Erythroblast (primary cell): ENCODE measurements at places on chromosomes 12 and 14.

- DNase-seq: no peak
Observed at GRCh38 chr12:19529951-19530636, 90.8 kb downstream of the AEBP2 start.

DNA sequence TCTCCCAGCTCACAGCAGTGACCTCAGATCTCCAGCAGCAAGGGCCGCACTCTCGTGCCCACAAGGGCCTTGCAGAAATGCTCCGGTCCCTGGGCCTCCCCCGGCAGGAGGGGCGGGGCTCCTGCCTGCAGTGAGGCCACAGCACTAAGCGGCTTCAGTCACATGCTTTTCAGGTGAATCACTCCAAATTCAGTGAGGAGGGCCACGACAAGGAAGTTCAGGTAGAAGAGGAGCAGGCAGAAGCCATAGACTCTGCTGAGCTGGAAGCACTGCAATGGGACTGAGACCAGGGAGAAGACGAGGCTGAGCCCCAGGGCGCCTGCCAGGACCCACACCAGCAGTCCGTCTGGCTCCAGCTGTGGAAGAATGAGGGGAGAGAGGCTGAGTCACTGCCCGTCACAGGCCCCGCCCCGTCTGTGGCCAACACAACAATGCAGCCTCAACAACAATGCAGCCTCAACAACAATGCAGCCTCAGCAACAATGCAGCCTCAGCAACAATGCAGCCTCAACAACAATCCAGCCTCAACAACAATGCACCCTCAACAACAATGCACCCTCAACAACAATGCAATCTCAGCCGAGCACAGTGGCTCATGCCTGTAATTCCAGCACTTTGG lies 35.2 kb downstream of the SLC8B1 start:
- peak; percentile 25 for DNase-seq

- no peak for DNase-seq
Observed at GRCh38 chr12:104469066-104469465, 12.3 kb downstream of the CHST11 start.

- DNase-seq: no peak
Observed at GRCh38 chr12:101474248-101474647, 888 bp upstream of the SPIC start.

DNA sequence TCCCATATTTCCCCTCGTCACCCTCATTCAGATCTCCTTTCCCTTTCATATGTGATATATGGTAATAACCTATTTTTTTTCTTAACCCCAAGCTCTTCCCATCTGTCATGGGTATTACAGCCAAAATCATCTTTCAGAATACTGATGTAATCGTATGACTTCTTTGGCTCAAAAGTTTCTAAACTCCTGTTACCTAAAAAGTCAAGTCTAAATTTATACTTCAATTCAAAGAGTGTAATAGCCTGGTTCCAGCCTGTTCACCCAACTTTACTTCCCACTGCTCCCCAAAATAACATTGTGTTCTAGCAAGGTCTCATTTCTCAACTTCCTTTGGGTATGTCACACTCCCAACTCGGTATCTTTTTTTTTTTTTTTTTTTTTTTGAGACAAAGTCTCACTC lies 48.5 kb downstream of the TBK1 start:
- DNase-seq: no peak

- no peak for DNase-seq
Observed at GRCh38 chr14:59582161-59582560, 5.5 kb upstream of the CCDC175 start.

- no peak for DNase-seq
Observed at GRCh38 chr14:69408331-69408960, 10.0 kb downstream of the SLC39A9 start.

GRCh38 chr12:125065919-125066570 lies 810 bp downstream of the AACS start:
- peak; percentile 23 for DNase-seq

GRCh38 chr14:54866588-54866987 lies 36.0 kb downstream of the GCH1 start:
- no peak for DNase-seq

- DNase-seq: no peak
Observed at GRCh38 chr14:31994391-31995033, 82.6 kb upstream of the ARHGAP5 start.

GRCh38 chr14:88188745-88189416 lies 134.2 kb downstream of the KCNK10 start:
- DNase-seq: no peak

DNA sequence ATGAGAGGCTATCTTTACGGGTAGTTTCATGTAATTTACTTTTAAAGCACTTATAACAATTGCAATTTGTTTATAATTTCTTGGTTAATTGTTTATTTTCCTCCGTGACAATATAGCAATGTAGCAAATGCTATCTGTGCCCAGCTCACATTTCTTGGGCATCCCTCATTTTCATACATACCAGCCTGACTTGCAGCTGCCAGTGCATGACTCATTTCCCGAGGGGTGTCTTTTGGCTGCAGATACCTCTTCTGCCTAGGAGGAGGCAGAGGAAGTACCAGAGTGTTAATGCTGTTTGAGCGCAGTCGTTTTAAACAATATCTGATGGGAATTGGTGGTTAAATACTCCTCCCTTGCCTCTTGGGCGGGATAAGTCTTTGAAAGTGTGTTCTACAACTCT lies 104.2 kb upstream of the ABCD2 start:
- DNase-seq: no peak

- no peak for DNase-seq
Observed at GRCh38 chr12:29081101-29081500, 68.0 kb upstream of the FAR2 start.

- no peak for DNase-seq
Observed at GRCh38 chr12:92551853-92552397, 150.9 kb upstream of the PLEKHG7 start.

DNA sequence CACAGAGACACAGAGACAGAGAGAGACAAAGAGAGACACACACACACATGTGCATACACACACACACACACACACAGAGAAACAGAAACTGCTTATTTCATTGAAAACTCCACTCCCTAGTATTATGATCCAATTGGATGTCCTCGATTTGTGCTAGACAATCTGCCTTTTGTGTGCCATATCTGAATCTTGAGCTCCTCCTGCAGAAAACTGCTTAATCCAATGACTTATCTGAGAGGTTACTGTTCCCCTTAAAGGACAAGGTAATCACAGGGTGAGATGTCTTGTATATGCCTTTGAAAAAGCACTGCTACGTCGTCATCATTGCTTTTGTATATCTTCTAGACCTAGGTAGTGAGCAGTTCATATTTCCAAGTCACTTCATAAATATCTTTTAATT lies 371.5 kb downstream of the LRIG3 start:
- DNase-seq: no peak

GRCh38 chr12:109567296-109567695 lies 6.0 kb downstream of the MMAB start:
- DNase-seq: no peak

DNA sequence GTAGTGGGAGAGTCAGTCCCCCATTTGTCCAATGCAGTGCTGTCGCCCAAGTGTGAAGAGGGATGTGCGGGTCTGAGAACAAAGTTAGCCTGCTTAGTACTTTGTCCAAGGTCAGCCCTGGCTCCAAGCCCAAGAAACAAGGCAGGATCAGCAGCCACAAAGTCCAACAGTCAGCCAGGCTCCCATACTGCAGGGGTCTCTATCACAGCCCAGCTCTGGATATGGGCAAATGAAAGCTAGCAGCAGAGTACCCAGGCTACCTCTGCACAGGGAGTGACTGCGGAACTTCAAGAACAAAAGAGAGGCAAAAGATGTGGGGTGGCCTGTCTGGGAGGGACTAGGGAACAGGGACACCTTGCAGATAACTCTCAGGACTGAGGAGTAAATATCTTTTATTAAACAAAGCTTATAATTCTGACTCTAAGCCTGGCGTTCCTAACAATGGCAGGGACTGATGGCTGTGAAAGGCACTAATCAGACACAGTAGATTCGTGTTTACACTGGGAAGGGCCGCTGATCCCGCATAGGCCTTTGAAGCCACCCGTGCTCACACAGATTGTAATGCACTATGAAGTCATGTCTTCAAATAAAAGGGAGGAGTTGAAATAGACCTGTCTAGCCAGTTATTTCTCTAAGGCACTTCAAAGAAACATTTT lies 91.0 kb upstream of the EEA1 start:
- no peak for DNase-seq

- DNase-seq: no peak
Observed at GRCh38 chr14:77478796-77479195, 19.8 kb downstream of the ISM2 start.

DNA sequence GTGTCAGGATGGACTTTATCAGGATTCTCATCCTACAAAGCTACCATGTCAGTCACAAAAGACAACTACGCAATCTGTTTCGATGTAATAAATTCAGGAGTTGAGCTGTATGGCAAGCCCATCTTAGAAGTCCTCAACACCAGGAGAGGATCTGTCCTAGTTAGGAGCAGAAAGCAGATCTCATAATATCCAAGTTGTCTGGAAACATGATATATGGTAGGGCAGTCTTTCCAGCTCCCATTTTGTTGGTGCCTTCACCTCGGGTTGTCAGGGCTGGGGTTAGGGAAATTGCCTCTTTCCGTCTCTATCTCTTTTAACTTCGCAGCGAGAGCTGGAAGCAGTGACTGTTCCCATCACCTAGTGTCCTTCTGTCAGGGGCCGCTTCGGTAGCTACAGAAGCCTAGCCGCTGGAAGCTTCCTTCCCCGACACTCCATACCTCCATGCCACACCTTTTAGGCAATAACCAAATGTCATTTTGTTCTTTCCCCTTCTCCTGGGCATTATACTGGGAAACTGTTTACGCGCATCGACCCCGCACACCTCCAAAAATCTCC lies 1.4 kb downstream of the NIN start:
- no peak for DNase-seq

DNA sequence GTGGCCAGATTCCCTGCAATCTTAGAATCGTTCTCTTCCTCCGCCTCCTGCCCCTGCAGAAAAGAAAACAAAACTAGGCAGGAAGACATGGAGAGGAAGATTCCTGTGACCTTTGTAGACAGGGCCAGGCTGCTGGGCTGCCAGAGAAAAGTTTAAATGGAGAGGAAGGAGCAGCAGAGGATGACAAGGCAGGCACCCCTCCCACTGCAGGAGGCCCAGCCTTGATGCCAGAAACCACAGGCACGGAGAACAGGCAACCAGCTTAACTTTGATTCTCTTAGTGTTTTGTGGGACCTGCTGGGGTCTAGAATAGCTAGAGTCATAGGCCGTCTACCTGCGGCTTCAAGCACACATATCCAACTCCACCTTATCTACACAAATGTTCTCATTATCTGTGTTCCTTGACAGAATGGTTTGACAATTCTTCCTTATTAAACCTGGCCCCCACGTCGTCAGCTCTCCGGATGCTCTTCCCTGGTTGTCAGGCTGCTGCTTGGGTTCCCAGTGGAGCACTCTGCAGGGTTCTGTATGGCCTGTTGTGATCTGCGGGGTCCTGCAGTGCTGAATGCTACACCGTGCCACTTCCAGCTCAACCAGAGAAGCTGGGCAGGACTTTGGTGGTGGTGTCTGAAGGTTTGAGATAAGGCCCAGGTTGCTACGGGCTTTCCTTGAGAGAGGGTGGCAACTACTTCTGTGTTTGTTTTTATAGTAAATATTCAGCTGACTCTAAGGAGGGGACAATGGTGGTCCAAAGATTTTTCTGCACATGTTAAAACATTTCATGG lies 609.5 kb downstream of the AACS start:
- no peak for DNase-seq

- no peak for DNase-seq
Observed at GRCh38 chr12:123879101-123879500, 93.5 kb downstream of the CCDC92 start.

- DNase-seq: no peak
Observed at GRCh38 chr12:21528953-21529352, 2.9 kb downstream of the SPX start.

GRCh38 chr12:1932264-1932777 lies 13.9 kb upstream of the CACNA2D4 start:
- no peak for DNase-seq

- no peak for DNase-seq
Observed at GRCh38 chr12:83322809-83323208, 636.1 kb downstream of the TMTC2 start.

DNA sequence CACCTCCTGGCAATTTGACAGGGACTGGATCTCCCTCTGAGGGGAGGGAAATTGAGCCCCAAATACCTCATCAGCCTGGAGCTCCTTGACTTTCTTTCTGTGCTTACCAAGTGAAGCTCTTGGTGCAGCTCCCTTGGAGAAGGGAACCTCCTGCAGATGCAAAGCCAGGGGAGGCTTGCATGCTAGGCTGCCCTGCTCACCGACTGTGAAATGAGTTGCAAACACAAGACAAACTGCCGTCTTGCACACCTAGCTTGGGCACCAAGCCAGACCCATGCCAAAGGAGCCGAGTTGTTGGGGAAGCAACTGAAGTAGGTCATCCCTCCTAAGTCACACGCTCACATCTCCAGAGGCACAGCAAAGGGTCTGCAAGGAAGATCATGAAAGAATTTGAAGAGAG lies 95.2 kb downstream of the GTF2A1 start:
- no peak for DNase-seq

- DNase-seq: no peak
Observed at GRCh38 chr14:88507208-88507607, 47.6 kb downstream of the PTPN21 start.

DNA sequence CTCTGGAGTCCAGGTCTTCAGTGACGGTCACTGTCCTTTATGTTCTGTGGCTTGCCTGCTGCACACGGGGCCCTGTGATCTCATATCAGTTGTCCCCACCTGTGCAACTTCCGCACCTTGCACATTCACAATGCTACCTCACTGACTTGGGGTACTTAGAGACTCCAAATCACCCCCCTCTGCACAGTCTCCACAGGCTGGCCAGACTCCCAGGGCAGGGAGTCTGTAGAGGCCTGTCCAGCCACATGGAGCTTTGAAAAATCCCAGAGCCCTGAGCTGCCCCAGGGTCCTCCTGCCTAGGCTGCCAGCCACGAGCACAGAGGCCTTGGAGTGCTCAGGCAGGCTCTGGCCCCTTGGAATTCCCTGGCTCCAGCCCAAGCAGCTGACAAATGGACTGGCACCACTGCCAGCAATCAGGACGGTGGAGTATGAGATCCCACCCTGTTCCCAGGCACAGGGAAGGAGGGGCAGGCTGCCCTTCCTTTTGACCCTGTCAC lies 26.4 kb downstream of the CMKLR1 start:
- no peak for DNase-seq

DNA sequence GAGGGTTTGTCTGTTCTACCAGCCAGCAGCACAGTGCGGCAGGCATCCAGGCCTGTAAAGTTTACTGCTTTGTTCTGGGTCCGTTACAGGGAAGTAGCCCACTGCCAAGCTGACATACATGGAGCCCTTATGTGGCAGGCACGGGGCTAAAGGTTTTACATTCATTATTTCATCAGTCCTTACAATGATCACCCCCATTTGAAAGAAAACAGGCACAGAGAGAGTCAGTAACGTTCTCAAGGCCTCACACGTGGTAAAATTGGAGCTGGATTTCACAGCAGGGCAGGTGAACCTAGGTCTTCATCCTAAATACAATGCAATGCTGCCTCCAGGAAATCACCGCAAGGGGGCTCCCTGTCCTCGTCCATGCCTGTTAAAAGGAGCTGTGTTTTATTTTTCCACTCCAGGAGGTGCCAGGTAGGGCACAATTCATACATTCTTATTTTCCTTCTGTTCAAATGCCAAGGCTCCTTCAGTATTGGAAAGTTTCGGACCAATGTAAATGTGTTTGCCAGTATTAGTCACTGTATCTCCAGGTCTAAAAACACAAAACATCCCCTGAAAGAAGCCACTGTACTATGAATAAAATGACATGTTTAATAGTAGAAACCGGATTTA lies 172.2 kb upstream of the GZMB start:
- peak; percentile 41 for DNase-seq

GRCh38 chr12:123286652-123287373 lies 15.2 kb upstream of the CDK2AP1 start:
- DNase-seq: no peak
